ENCODE measurements at places on chromosomes 6 and 20.

DNA sequence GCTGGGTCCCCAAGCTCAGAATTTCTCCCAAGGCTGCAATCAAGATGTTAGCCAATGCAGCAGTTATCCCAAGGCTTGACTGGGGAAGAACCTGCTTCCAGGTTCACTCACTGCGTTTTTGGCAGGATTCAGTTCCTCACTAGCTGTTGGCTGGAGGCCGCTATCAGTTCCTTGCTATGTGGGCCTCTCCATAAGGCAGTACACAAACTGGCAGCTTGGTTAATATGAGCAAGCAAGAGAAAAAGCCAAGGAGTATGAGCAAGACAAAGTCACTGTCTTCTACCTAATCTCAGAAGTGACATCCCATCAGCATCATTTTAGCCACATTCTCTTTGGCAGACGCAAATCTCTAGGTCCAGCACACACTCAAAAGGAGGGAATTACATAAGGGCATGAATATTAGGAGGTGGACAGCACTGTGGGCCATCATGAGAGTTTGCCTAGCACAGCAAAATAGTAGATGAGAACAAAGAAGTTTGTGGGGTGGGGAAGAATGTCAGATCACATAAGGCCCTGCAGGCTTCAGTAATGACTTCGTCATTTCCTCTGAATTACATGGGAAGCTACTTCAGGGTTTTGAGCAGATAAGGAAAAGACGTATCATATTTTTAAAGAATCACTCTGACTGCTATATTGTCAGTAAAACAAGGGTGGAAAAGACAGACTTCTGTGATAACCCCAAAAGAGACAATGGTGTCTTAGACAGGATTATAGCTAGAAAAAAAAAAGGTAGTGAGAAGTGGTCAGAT is 25.5 kb downstream of the LMBRD1 start:
- DNase-seq, result no peak
- peaks cover 12% of the 10 kb centered on the region for H3K36me3 ChIP-seq
- peak overlapping the region; percentile 15 for H3K27ac ChIP-seq
- H3K4me1 ChIP-seq, result peaks cover 12% of the 10 kb centered on the region

DNA sequence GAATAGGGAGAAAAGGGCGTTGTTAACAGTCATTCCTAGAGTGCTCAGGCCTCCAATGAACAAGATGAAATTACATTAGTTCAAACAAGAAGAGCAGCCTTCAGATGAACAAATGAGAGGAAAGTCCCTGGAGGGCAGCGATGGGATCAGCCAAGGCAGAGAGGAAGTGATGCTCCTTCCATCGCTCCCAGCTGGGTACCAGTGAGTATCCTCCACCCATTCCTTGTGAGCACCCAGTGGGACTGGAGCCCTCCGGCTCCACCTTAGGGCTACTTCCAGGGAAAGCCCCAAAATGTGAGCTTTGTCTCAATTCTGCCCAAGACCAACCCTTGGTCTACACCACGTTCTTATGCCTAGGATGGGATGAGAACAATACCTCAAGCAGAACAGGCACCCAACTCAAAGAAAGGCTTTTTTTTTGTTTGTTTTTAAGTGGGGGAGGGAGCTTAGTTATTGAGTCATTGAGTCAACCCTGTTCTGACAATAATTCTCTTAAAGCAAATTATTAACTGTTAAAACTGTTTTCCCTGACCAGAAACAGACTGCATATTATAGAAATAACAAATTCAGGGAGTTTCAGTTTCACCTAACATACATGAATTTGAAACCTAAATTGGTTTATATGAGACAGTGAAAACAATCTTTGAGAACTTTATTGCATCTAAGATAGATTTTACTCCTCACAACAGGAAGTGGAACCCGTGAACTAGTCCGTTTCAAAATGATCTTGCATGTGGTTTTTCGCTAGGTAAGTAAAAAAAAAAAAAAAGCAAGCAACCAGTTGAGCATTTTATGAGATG is 106.9 kb downstream of the IPCEF1 start:
- H3K27ac ChIP-seq, result peak overlapping the region; percentile 86
- peaks cover 70% of the 10 kb centered on the region for H3K4me1 ChIP-seq
- H3K36me3 ChIP-seq, result peaks cover 7% of the 10 kb centered on the region
- DNase-seq, result no peak
- H3K27me3 ChIP-seq, result peaks cover 2% of the 10 kb centered on the region

GRCh38 chr20:62636446-62636845 is 5.9 kb upstream of the SLCO4A1 start:
- no peaks in the 10 kb centered on the region for H3K36me3 ChIP-seq
- no peak overlapping the region for H3K27ac ChIP-seq
- no peak overlapping the region for H3K4me3 ChIP-seq
- peaks cover 12% of the 10 kb centered on the region for H3K27me3 ChIP-seq
- DNase-seq, result no peak
- peaks cover 16% of the 10 kb centered on the region for H3K4me1 ChIP-seq

DNA sequence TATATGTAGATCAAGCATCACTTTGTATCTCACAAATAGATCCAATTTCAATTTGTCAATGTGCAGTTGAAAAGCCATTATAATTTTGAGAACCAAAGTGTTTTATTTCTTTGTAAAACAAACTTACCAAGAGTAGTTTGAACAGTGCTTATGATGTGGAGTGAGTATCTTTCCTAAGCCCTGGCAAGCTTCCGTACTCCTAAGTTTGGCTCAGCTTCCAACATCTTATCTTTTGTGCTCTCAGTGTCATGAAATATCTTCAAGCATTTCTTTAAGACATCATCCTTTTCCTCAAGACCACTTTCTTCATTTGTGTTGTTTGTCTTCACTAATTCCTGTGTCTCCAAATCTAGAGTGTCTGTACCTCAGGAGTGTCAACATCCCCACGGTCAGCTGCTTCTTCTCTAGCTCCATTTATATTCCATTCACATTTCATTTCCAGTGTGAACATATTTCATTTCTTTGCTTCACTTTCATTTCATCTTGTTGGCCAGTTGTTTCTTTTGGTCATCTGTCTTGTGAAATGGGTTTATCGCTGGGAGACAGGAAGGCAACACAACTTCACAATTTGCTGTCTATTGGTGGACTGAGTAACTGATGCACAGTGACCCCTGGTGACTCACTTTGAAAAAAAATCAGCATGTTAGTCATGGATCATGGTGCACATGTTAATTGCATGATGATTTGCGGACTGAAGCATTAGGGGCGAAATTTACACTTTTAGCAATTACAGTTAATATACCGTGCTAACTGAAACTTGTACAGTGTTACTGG is 36.9 kb downstream of the SLC24A3 start:
- H3K4me1 ChIP-seq, result no peaks in the 10 kb centered on the region
- H3K27me3 ChIP-seq, result peaks cover 1% of the 10 kb centered on the region
- no peak for DNase-seq
- no peak overlapping the region for H3K4me3 ChIP-seq
- H3K27ac ChIP-seq, result no peak overlapping the region
- no peaks in the 10 kb centered on the region for H3K36me3 ChIP-seq

- no peak for DNase-seq
- H3K27ac ChIP-seq, result no peak overlapping the region
- H3K4me1 ChIP-seq, result no peaks in the 10 kb centered on the region
- H3K36me3 ChIP-seq, result no peaks in the 10 kb centered on the region
- H3K27me3 ChIP-seq, result peaks cover 1% of the 10 kb centered on the region
- H3K4me3 ChIP-seq, result no peak overlapping the region
Measured at GRCh38 chr20:24169256-24169655, 180.7 kb upstream of the GGTLC1 start.
